Muscle of back (tissue), 13 donors: ENCODE measurements at places on chromosomes 1 and 21.
A peak's percentile ranks its signal among the peaks of the same experiment; 100 is the strongest.

DNA sequence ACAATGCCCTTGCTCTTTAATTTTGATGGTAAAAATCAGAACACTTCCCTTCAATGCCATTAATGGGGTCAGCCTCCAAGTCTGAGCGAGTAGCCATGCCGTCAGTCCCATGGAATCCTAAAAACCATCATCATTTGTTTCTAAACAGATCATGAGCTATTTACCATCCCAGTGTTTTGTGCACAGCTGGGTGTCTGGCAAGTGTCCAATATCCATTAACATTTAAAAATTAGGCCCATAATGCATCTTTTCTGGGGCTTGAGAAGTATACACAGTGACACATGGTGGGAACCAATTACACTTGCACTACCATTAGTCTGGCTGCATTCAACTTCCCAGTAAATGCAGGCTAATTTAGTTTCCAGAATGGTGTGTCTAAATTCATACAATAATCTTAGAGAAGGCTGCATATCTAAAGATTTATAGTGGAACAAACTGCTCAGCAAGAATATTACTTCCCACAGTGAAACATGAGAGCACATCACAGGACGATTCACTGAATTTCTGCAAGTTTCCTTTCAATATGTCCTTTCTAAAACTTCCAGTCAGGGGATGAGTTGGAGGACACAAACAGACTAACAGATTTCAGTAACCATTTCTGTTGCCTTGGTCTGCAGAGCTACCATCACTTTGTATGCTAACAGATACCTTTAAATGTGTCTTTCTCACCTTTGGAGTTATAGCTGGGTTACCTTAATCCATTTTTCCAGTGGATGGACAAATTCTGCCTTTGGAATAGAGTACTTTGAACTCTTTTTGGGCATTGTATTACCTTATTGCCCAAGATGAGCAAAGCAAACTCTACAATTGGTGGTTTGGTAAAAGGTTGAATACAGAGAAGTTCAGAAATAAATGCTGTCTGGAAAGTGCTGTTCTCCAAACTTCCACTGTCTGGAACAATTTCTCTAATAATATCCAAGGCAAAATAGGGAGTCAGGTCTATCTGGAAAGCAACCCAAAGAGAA, 258.0 kb downstream of the PTBP2 start:
- peak; percentile 65 for DNase-seq

DNA sequence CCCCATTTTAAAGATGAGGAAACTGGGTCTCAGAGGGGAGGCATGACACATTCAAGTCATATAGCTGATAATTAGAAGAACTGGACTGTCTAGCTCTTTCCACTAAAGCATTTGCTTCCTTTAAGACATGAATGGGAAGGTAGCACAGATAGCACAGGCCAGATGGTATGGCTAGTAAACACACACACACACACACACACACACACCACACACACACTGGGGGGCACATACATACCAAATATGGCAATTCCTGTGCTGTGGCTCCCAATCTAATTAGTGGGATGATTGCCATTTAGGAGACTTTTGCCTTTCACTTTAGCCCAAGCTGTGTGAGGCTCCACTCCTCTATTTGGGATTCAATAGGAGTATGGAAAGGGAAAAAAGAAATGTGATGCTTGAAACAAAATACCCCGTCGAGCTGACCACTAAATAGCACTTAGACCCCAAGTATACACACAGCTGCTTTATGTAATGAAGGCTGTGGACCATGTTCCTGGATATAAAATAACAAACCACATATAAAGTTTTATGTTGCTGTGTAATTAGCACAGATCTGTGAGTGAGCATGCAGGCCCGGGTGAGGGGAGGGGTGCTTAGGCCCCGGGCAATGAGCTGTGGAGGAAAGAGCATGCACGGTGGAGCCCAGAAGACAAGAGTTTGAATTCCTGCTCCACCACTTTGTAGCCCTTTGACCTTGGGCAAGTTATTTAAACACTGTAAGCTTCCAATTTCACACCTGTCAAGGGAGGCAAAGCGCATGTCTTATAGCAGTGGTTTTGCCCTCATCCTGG, 6.8 kb upstream of the TRABD2B start:
- DNase-seq: no peak

- DNase-seq: no peak
These were observed 23.2 kb upstream of the LRP8 start for GRCh38 chr1:53350853-53351767.

- DNase-seq: no peak
These were observed 55.6 kb downstream of the FBXO42 start for GRCh38 chr1:16296643-16297042.

DNA sequence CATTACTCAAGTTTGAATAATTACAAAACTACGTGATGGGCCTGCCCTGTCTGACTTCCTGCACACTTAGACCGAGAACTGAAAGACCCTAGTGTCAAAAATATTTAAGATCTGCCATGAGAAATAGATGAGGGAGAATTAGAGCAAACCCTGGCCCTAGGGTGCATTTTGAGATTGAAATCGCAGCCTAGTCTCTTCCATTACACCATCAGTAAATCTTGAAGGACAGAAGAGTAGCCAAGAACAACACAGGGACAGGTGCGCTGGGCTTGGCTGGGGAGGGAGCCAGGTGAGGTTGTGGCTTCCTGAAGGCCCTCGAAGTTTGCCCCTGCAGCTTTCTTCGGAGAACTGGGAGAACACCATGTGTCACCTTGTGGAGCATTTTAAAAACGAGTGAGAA, 36.7 kb upstream of the KIF26B start:
- no peak for DNase-seq
